ENCODE measurements at places on chromosomes 2 and 18. TPM values are rescaled to one million over a fixed set of nuclear protein-coding genes. Genes with fewer than 3 reads are reported as not detected.

Gene NYAP2
- total RNA-seq = 0.14 TPM

DNA sequence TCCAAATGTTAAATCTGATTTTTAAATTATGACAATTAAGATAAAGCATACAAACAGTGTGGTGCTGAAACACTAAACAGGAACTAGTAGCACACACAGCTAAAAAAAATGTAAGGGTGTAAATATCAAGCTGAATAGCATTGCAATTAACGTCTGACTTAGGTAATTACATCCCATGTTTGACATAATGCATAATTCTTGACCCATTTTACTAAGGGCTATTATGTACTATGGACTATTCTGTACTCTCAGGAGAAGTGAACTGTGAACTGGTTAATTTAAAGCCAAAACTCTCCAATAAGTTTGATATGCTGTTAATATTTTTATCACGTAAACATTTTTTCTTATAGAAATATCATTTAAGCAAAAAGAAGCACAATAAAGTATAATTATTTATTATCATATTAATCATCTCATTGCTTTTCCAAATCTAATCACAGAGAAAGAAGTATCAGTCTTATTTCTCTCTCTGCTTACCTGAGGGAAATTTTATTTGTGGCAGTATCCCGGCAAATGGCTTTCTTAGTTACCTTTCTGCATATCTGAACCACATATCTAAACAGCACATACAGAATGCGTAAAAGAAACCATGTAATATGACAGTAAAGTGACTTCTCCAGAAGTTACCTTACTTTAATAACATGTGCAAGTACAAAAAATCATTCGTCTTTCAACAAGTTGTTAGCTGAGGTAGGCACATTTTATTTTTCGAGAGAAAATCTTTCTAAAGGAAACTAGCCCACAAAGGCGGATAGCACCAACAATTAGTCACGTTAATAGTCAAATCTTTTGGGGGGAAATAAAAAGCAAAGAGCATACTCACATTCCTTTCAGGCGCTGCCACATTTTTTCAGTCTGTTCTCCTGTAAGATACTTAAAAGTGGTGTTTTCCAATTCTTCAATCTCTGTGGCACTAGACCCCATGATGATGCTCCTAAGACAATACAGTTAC lies 94.9 kb upstream of the PDE1A start:
- DNase-seq = no peak

Gene C1QL2
- not detected for total RNA-seq

DNA sequence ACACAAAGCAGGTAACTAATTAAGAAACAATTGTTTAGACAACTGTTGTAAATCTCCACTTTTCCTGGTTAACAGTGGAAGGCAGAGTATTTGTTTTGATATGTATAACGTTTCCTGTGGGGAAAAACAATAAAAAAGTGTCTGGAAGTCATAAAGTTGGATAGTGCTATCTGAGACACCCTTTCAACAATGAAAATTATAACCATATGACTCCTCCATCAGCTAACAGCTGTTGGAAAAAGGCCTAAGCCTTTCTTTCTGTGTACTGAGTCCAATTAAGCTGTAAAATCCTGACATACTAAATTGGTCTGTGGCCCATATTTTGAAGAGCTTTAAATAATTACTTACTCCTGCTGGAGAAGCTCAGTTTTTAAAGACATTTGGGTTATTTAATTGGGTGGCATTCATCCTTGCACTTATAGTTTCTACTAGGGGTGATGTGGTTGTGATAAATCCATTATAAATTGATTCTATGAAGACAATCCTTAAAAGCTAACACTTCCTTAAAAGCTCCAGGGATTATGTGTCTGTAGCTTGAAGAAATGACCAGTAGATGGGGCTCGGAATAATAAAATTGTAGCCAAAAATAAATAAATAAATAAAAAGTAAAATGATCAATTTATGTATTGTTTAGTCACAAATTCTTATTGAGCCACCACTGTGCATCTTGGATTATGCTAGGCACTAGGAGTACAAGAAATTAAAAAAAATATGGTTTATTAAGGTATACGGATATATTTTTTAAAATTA lies 698.1 kb upstream of the NXPH2 start:
- DNase-seq = no peak

Gene ALKAL2
- 12.7 TPM for total RNA-seq

Gene ACVR1C
- total RNA-seq = 0.41 TPM

Gene SKOR2
- total RNA-seq = not detected

- no peak for DNase-seq
Measured at GRCh38 chr18:44844486-44844885, 163.8 kb downstream of the SETBP1 start.

DNA sequence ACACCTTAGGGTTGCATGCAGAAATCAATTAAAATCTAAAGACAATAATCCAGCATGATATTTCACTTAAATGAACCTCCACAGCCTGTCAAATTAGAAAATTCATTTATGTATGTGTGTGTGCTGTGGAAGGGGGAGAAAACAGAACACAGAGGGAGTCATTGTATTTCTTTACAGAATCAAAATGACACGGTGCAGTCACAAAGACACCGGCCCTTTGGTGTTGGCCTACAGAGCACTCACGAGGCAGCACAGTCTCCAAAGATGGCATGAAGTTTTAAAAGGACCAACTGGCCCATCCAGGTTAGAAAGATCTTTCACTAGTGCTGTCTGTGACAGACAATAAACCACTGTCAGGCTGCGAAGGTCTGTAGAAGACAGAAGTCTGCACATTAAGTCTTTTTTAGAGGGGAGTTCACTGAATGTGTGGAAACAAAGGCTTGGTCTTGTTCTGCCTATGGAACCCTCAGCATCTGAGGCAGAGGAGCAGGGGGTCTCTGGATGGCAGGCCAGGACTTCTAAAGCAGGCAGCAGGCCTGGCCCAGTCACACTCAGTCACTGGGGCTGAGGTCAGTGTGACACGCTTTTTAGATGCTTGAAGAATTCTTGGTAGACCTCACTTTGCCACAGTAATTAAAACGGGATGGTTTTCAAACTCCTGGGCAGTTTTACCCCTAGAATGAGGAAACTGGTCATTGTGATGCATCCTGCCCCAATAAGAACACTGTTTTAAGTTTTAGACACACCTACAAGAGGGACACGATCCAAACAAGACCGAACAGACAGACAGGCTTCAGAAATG lies 184.9 kb downstream of the AFF3 start:
- DNase-seq = no peak

Gene CACNB4
- total RNA-seq = 13.8 TPM

Gene HOXD13
- not detected for total RNA-seq

- no peak for DNase-seq
Measured at GRCh38 chr2:159093497-159093896, 125.1 kb downstream of the TANC1 start.

DNA sequence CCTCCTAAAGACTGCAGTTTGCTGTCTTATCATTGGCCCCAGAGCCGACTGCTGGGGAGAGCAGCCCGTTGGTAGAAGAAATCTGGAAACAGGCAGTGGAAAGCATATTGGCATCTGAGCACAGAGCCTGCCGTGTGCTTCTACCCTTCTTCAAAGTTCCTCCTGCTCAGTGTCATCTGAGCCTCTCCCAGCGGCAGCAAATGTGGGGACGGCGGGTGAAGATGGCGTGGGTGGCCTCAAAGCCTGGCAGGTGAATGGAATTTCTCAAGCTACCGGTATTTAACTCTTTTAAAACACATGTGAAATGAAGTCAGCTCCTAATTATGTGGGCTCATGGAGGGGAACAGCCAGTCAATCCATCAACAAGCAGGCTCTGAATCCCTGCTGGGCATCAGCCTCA lies 181.6 kb upstream of the PXDN start:
- no peak for DNase-seq

DNA sequence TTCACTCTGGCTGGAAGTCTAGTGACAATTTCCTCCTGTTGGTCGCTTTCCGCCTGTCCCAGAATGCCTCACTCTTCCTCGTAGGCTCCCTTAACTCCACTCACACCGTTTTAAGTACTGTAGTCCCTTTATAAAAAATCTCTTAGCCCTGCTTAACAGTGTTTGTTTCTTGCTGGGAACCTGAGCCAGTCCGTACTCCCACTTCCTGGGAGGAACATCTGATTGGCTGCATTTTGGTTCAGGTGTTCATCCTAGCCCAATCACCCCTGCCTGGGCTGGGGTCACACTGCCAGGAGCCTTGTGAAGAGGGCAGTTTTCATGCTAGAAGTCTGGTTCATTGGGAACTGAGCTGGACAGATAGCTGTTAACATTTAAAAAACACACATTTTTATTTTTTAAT lies 25.6 kb upstream of the TOGARAM2 start:
- DNase-seq = no peak

DNA sequence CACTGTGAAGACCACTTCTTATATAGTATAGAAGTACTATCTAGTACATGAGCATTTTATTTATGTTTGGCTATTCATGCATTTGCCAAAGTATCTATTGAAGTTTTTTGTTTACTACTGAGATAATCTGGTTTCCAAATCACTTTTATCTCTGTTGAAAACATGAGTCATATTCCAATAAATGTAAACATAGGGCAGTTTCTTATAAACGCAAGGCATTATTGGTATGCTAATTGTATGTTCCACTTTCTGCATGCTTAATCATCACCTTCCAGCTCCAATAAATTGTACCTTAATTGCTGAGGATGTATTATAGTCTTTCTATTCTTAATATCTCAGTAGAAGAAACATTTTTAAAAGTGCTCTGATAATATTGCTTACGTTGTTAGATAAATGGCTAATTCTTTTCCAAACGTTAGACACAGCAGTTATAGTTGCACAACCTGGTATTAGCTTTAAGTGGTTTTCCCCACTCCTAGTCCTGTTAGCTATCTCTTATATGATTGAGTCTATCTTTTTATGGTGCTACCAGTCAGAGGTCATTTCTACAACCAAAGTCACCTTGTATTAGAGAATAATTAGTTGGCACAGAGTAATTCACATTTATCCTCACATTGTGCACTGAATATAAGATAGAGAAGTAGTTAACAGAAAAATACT lies 17.2 kb downstream of the ITGA4 start:
- no peak for DNase-seq

Gene SMCHD1
- 107 TPM for total RNA-seq

DNA sequence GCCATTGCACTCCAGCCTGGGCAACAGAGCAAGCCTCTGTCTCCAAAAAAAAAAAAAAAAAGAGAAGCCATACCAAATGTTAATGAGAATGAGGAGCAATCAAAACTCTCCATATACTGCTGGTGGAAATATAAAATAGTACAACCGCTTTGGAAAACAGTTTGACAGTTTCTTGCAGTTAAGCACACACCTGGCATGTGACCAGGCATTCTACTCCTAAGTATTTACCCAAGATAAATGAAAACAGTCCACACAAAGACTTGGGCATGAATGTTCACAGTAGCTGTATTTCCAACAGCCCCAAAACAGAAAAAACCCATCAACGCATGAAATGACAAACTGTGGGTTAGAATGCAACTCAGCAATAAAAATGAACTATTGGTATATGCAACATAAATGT lies 76.0 kb upstream of the ST8SIA5 start:
- DNase-seq = no peak

Gene SMPD4
- total RNA-seq = 46.3 TPM

- no peak for DNase-seq
Measured at GRCh38 chr2:46674488-46674887, 195.1 kb downstream of the TMEM247 start.

Measured in thoracic aorta (tissue), 2 donors.